ENCODE measurements at places on chromosomes 7 and 10. TPM values are rescaled to one million over a fixed set of nuclear protein-coding genes. Genes with fewer than 3 reads are reported as not detected.

DNA sequence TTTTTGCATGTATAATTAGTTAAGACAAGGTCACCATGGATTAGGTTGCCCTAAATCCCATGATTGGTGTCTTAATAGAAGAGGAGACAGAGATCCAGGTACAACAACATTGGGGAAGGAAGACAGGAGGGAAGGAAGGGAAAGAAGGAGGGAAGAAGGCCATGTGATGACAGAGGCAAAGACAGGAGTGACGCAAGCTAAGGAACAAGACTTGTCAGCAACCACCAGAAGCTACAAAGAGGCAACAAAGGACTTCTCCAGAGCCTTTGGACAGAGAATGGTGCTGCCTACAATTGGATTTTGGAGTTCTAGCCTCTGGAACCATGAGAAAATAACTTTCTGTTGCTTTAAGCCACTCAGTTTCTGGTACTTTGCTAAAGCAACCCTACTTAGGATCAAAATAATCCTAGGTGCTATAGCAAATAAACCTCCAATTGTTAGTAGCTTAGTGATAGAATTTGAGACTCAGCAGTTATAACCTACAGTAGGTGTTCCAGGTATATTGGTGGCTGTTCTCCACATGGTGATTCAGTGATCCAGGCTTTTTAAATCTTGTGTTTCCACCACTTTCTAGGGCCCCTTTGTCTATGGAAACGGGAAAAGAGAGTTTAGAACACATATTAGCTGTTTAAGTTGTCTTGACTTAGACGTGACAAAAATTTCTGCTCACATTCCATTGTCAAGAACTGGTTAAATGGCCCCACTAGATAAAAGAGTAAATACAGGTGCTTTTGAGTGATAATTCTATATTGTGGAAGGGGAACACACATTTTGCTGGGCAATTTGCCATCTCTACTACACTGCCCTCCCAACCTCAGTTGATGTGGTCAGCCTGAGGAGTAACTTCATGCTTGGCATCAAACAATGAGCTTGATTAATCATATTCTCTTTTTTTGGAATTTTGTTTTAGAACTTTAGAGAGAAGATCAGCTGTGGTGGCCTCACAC lies 70.5 kb upstream of the SP4 start:
- no peak for DNase-seq

DNA sequence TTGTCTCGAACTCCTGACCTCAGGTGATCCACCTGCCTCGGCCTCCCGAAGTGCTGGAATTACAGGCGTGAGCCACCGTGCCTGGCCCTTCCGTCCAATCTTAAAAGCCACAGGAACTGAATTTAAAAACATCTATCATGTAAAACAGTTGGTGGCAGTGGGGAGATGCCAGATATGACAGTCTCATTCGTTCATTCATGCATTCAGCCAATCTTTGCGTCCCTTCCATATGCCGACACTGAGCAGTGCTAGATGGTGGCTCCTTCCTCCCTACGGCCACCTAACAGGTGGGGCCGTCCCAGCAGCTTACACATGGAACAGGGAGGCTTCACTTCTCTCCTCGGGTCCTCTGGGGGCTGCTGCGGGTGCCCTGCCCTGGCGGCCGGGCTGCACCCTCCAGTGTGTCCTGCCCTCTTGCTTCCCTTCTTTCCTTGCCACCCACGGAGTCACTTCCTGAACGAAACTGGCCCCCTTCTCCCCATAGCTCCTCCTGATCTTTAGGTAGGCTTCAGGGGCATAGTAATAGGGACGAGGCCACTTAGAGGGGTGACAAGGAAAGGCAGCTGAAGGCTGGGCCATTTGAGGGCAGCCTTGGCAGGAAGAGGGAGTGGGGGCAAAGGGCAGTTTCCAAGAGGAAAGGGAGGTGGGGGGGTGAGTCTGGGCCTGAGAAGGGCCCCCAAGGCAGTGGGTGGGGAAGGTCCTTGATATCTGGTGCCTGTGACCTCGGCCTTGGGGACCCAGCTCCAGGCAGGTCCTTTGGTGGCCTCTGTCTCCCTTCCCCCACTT lies 53.8 kb downstream of the PROSER2 start:
- peak; percentile 32 for DNase-seq

- peak; percentile 69 for DNase-seq
Measured at GRCh38 chr10:69056129-69056528, 31.8 kb upstream of the SRGN start.

DNA sequence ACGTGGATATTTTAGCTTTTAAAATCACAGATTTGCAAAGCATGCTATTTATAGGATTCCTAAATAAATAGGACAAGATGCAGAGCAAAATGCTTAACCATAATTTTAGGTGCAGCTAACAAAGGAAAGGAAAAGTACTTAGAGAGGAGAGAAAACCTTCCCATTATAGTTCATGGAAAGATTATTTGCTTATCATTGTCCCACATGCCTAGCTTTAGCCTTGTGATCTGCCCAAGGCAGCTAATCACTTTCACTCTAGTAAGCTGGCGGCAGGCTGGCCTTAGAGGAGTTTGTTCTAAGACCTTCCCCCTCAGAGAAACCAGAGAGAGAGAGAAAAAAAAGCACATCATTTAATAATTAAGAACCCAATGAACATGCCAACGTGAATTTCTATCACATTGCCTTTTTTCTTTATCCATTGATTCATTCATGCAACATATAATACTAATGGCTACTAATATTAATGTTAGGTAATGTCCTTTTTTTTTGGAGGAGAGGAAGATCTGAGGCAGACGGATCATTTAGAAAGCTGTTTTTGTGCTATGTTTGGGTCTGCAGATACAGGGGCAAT lies 274.6 kb downstream of the ARL4A start:
- DNase-seq = no peak

- DNase-seq = no peak
Measured at GRCh38 chr10:122640921-122641320, 58.7 kb downstream of the C10orf120 start.

The MACC1 gene
- total RNA-seq = 1.7 TPM

The HHEX gene
- 11.5 TPM for total RNA-seq

The HTR5A gene
- not detected for total RNA-seq

- DNase-seq = no peak
Measured at GRCh38 chr10:77168861-77169260, 468.7 kb downstream of the KCNMA1 start.
